ENCODE measurements at places on chromosomes 2 and 18. TPM values are rescaled to one million over a fixed set of nuclear protein-coding genes. Genes with fewer than 3 reads are reported as not detected.

DNA sequence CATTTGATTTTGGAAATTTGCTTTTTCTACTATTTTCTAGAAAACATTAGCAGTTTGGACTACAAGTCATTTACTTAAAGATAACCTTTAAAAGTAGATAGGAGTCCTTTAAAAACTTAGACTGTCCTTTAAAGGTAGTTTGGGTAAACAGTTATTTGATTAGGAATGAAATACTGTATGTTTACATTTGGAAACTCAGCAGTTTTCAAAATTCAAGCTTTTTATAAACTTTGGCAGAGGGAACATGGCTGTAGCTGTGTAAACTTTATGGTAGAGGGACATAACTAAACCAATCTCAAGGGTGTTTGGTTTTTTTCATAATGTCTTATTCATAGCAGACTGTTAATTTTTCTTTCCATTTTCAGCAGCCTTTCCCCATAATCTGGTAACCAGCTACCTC is 90.7 kb downstream of the SMCHD1 start:
- no peak for DNase-seq
- H3K27ac ChIP-seq = no peak overlapping the region
- H3K4me1 ChIP-seq = no peaks in the 10 kb centered on the region
- H3K27me3 ChIP-seq = no peaks in the 10 kb centered on the region
- H3K36me3 ChIP-seq = peaks cover 89% of the 10 kb centered on the region
- no peak overlapping the region for H3K4me3 ChIP-seq

- H3K27ac ChIP-seq = no peak overlapping the region
- no peak overlapping the region for H3K4me3 ChIP-seq
These were observed 124.0 kb downstream of the OSBPL1A start for GRCh38 chr18:24273596-24273995.

- H3K27me3 ChIP-seq = no peaks in the 10 kb centered on the region
- no peak for DNase-seq
- peaks cover 33% of the 10 kb centered on the region for H3K4me1 ChIP-seq
- peaks cover 5% of the 10 kb centered on the region for H3K36me3 ChIP-seq
These were observed 494 bp downstream of the HNRNPLL start for GRCh38 chr2:38602136-38602731.

GRCh38 chr2:190507135-190507534 is 27.4 kb downstream of the NEMP2 start:
- H3K27me3 ChIP-seq = no peaks in the 10 kb centered on the region
- no peaks in the 10 kb centered on the region for H3K36me3 ChIP-seq
- no peaks in the 10 kb centered on the region for H3K4me1 ChIP-seq
- H3K4me3 ChIP-seq = no peak overlapping the region
- H3K27ac ChIP-seq = no peak overlapping the region

DNA sequence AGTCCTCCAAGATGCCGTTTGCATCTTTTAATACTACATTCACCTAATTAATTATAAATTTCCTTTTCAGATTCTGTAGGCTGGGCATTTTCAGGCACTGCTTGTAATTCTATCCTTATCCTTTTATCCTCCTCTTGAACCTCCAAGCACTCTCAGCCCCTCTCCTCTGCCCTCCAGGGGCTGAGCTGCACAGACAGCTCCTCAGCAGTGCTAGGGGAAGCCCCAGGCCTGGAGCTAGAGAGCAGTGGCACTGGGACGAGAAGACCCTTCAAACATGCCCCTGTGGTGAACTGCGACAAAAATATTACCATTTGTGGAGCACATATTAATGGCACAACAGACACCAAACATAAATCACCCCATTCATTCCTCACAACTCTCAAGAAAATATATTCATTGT is 32.9 kb downstream of the CFAP210 start:
- peaks cover 10% of the 10 kb centered on the region for H3K4me1 ChIP-seq
- no peak for DNase-seq
- no peak overlapping the region for H3K27ac ChIP-seq
- H3K27me3 ChIP-seq = no peaks in the 10 kb centered on the region
- no peak overlapping the region for H3K4me3 ChIP-seq

- no peak for DNase-seq
- H3K4me3 ChIP-seq = no peak overlapping the region
- H3K27ac ChIP-seq = no peak overlapping the region
- peaks cover 3% of the 10 kb centered on the region for H3K27me3 ChIP-seq
These were observed 455.7 kb upstream of the TCF4 start for GRCh38 chr18:56043641-56044061.

Gene COBLL1
- 0.20 TPM for polyA plus RNA-seq

Gene CHPF
- 32.1 TPM for polyA plus RNA-seq

Gene CCBE1
- not detected for polyA plus RNA-seq

Gene SCG2
- polyA plus RNA-seq = 1.5 TPM

Gene HADHA
- 145 TPM for polyA plus RNA-seq

Gene FKBP7
- 22.7 TPM for polyA plus RNA-seq

Gene LGALSL
- not detected for polyA plus RNA-seq
